ENCODE measurements at places on chromosomes 7 and 10. TPM values are rescaled to one million over a fixed set of nuclear protein-coding genes. Genes with fewer than 3 reads are reported as not detected.

Gene PNLIPRP1
- not detected for total RNA-seq

Gene AKR1C1
- total RNA-seq: 6.8 TPM

Gene TMEM72
- not detected for total RNA-seq

Gene MAGI2
- total RNA-seq: 16.0 TPM

Gene UFSP1
- total RNA-seq: 8.6 TPM

Gene CHRM2
- total RNA-seq: 6.2 TPM

Gene PAPOLB
- total RNA-seq: not detected

Gene SEMA3C
- total RNA-seq: 455 TPM

Gene OR2A42
- total RNA-seq: under 0.01 TPM

Gene LRRN3
- total RNA-seq: 3.2 TPM

Gene OPN1SW
- not detected for total RNA-seq

Gene ACTR3C
- total RNA-seq: 1.2 TPM

Gene CHST15
- 0.46 TPM for total RNA-seq

Gene STMP1
- total RNA-seq: 19.6 TPM

Gene SPDYE2B
- not detected for total RNA-seq

Gene FFAR4
- not detected for total RNA-seq

Gene DLD
- total RNA-seq: 119 TPM

Gene ELFN1
- total RNA-seq: 0.74 TPM

Data from smooth muscle cell of the umbilical artery (primary cell).